Activated naive CD8-positive, alpha-beta T cell treated with anti-CD3 and anti-CD28 coated beads, Interleukin-2, amount 10 ng/mL, durations not matched to agents 7 days and 5 days (primary cell): ENCODE measurements at places on chromosomes 16 and 17.

- DNase-seq: no peak
- H3K36me3 ChIP-seq: no peaks in the 10 kb centered on the region
- H3K27ac ChIP-seq: no peak overlapping the region
- H3K27me3 ChIP-seq: peaks cover 3% of the 10 kb centered on the region
Measured at GRCh38 chr17:41413353-41413957, 10.9 kb downstream of the KRT37 start.

DNA sequence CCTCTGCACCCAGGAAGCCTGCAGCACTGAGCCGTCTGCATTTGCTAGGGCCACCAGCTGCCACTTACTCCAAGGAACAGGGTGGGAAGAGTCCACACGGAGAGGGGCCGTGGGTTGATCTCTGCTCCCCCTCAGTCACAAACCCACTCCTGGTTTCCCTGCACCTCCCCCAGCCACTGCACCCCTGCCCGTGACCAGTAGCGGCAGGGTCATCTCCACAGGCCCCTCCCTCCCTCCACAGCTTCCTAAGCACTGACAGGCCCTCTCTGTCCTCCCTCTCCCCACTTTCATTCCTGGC, 75.2 kb downstream of the RBFOX3 start:
- H3K4me1 ChIP-seq: no peaks in the 10 kb centered on the region
- no peaks in the 10 kb centered on the region for H3K27me3 ChIP-seq
- H3K36me3 ChIP-seq: no peaks in the 10 kb centered on the region
- no peak overlapping the region for H3K27ac ChIP-seq
- DNase-seq: no peak
- no peak overlapping the region for H3K4me3 ChIP-seq

- peaks cover 6% of the 10 kb centered on the region for H3K36me3 ChIP-seq
- no peak overlapping the region for H3K27ac ChIP-seq
- peaks cover 1% of the 10 kb centered on the region for H3K4me1 ChIP-seq
- no peak overlapping the region for H3K4me3 ChIP-seq
- H3K27me3 ChIP-seq: no peaks in the 10 kb centered on the region
Measured at GRCh38 chr16:23434380-23434779, 18.6 kb downstream of the COG7 start.

- DNase-seq: no peak
- H3K4me3 ChIP-seq: no peak overlapping the region
- no peaks in the 10 kb centered on the region for H3K36me3 ChIP-seq
Measured at GRCh38 chr17:3556916-3557767, 470 bp downstream of the TRPV3 start.
